ENCODE measurements at places on chromosomes 4 and X. TPM values are rescaled to one million over a fixed set of nuclear protein-coding genes. Genes with fewer than 3 reads are reported as not detected.

Gene SUPT20HL2
- total RNA-seq = not detected

Gene UGT2B15
- total RNA-seq = not detected

Gene POF1B
- 0.33 TPM for total RNA-seq

Gene USP17L27
- total RNA-seq = not detected

Gene AWAT2
- total RNA-seq = not detected

Gene ZCCHC18
- 3.5 TPM for total RNA-seq

Gene STOX2
- 5.7 TPM for total RNA-seq

Gene ABLIM2
- total RNA-seq = 15.4 TPM

Gene LINC00632
- total RNA-seq = 1,175 TPM

Gene ASB11
- not detected for total RNA-seq

All from aorta (tissue), 5 donors.